Astrocyte of the spinal cord (primary cell): ENCODE measurements at places on chromosomes 2 and 18.

- no peak for DNase-seq
Measured at GRCh38 chr2:232376260-232376659, 2.3 kb upstream of the ALPP start.

DNA sequence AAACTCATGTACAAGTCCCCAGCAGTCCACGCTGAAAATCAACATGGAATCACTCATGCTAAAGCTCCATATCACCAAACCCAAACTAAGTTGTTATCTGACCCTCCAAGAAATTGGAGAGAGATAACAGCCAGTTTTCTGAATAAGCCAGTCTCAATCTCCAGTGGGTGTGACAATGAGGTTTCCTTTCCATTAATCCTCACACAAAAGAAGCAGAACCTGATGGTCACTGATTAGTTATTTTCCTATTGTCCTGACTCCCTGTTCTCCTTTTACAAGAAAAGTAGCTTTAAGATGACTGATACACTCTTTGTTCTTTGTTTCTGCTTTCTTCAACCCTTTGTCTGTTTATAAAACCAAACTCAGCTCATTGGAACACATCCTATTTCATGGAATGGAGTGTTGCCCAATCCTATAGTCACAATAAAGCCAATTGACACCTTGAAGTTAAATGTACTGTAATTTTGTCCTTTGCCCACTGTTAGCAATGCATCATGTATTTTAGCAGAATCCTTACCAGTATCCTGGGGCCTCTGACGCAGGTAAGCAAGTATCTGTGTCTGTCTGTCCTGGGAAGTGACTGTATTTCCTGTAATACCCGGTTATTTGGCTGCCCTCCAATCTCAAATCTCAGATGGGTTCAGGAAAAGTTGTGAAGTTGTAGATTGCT, 30.6 kb upstream of the SH3RF3 start:
- peak; percentile 19 for DNase-seq

- DNase-seq, result peak; percentile 81
Measured at GRCh38 chr2:19574778-19575260, 216.4 kb upstream of the OSR1 start.

DNA sequence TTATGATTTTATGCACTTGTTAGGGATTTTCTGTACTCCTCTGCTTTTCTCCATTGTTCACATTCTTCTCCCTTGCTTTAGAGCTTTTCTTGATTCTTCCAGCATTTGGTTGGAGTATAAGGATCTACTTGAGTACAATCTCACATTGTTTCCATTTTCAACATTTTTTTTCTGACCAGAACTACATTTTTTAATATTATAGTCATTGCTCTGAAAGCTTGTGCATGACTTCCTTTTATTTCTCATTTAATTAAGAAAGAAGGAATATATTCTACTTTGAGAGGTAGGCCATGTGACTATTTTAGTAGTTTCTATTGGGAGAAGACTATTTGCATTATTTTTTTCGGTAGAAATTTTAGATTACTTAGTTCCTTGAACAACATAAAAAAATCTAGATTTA, 200.4 kb downstream of the TMEM247 start:
- peak; percentile 59 for DNase-seq

DNA sequence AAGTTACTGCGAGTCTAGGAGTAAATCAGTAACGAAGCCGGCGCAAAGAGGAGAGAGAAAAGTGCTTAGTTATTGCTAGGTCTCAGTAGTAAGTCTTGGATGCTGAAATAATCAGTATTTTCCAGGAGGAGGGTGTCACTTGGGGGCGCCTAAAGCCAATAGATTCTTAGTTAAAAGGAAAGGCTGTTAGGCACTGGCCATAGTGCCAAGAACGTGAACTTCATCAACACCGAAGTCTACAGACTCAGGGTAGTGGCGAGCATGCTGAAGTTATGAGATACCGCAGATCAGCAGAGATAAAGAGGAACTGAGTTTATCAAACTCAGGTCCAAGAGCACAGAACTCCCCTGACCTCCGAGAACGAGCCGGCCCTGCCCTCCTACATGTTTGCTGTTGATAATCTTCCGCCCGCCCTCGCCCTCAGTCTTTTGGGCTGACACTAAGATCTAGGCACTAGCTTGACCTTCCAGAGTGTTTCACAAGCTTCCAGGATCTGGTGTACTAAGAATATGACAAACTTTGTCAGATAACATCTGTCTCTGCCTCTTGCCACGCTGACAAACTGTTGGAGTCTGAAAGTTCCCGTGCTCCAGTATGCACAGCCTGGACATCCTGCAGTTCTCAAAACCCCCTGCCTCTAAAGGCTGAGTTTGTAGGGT, 49.2 kb downstream of the CYB5A start:
- no peak for DNase-seq

DNA sequence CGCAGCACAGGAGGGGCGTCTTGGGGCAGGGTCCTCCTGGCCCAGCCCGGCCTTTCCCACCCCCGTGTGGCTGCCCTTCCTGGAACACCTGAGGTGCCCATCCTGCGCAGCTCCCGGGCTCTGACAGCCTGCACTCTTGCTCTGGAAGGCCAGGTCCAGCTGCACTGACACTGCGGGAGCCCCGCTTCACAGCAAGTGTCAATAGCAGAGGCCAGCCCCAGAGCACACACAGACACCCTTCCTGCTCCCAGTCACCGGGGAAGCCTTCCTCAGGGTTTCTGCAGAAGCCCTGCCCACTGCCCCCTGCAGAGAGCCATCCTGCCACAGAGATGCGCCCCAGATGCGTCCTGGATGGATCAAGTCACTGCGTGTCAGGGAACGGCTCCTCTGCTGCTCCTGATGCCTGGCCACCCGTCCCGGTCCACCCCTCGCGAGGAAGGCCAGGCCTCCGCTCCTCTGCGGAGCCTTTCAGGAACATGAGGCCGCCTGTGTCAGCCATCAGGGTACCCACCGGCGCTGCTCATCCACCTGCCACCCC, 519.2 kb upstream of the MYT1L start:
- DNase-seq, result no peak

- DNase-seq, result no peak
Measured at GRCh38 chr2:60054571-60055340, 498.7 kb downstream of the BCL11A start.

GRCh38 chr2:79129804-79130203, 9.5 kb downstream of the REG1A start:
- no peak for DNase-seq

GRCh38 chr18:52312346-52312745, 27.7 kb upstream of the DCC start:
- DNase-seq, result peak; percentile 67

- DNase-seq, result peak; percentile 8
Measured at GRCh38 chr2:179180242-179180641, 84.4 kb downstream of the SESTD1 start.

DNA sequence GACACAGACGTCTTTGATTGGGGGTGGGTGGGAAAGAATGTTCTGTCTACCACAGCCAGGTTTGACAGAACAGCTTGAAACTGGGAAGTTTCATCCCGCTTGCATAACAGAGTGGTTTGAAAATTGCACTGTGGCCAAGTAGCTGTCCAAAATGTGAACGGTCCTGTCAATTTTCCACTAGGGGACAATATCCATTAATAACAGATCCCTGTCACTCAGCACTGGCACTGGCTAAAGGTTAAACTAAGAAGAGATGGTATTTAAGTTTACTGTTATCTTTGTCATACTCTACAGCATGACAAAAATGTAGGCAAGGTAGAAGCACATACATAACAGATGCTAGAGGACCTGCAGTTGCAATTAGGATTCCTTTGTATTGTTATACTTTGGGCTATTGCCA, 55.6 kb upstream of the ACMSD start:
- peak; percentile 29 for DNase-seq

GRCh38 chr2:196258407-196258806, 87.0 kb upstream of the STK17B start:
- DNase-seq, result no peak

GRCh38 chr2:124476291-124476690, 451.2 kb downstream of the CNTNAP5 start:
- peak; percentile 0 for DNase-seq

GRCh38 chr2:159710601-159711180, 1.6 kb upstream of the MARCHF7 start:
- DNase-seq, result peak; percentile 14

DNA sequence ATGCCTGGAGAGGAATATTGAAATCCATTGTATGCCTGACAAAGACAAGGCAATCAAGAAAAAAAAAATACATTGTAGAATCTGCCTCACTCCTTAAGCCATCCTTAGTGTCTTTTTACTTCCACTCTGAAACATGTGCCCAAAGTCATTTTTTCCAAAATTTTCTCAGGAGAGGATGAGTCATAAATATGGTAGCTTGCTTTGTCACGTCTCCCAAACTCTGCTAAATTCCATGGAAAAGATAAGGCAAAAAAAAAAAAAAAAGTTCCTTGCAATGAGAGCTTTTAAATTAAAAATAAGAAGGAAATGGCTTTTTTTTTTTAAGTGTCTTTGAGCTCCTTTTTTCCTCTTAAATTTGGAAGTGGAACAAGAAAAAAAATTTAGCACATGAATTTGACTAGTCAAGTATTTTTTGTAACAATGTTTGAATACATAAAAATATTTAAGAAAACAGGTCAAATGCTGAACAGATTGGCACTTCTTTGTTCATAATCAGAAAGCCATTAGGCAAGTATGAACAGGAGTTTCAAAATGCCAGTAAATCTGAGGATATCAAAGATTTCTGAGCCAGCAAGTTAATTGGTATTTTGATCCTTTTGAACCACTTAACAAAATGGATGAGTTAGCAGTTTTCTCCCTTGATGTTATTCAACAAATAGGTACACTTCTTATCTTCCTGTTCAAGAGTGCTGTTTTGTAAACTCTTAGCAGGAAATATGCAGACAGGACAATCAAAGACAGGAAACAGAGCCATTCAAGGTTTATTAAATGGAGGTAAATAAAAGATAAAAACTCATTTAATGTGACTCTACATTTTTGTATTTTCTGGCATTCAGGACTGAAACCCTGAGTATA, 247.3 kb upstream of the SP5 start:
- no peak for DNase-seq

DNA sequence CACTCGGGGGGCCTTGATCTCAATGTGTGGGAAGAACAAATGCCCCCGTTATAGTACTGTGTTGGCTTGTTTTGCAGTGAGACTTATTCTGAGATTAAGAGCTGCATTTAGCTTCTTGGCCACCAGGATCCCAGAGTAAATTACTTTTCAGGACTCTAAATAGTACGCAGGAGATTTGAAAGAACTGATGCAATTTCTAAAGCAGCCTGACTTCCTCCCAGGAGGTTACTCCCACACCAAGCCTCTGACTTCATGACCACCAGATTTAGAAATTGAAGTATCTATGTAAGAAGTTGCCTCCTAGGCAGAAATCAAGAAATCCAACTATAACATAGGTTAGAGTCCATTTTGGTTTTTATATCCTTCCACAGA, 67.0 kb downstream of the FEZ2 start:
- DNase-seq, result peak; percentile 62

DNA sequence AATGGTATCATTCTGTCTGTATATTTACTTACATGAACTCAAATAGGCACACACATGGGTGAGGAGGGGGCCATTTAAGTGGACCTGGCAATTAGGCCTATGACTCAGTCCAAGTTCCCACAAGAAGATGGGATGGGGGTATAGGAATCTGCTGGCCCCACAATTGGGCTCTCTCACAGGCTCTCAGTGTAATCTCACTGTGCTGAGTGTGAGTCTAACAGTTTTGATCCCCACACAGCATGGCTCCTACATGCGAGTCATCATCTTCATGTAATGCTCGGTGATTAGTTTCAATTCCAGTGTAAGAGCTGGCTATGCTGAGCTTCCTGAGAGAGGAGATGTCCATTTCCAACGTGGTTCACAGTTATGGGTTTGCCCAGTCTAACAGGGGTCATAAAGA, 114.0 kb downstream of the GATA6 start:
- peak; percentile 62 for DNase-seq

- no peak for DNase-seq
Measured at GRCh38 chr2:45170191-45171135, 161.2 kb upstream of the SIX2 start.

DNA sequence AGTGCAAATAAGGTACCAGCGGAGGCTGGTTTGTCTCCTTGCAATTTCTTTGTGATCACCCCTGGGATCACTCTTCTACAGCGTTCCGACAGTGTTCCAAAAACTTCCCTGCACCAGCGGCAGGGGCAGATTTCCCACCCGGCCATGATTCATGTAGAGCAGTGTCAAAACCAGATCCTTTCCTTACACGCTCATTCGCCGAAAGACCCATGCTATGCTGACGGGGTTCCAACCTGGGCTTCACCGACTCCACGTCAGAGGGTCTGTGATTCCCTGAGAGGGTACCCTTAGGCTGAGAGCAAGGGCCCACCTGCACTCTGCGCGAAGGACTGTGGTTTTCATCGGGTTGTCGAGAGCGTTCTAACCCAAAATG, 423 bp upstream of the TTC27 start:
- no peak for DNase-seq

DNA sequence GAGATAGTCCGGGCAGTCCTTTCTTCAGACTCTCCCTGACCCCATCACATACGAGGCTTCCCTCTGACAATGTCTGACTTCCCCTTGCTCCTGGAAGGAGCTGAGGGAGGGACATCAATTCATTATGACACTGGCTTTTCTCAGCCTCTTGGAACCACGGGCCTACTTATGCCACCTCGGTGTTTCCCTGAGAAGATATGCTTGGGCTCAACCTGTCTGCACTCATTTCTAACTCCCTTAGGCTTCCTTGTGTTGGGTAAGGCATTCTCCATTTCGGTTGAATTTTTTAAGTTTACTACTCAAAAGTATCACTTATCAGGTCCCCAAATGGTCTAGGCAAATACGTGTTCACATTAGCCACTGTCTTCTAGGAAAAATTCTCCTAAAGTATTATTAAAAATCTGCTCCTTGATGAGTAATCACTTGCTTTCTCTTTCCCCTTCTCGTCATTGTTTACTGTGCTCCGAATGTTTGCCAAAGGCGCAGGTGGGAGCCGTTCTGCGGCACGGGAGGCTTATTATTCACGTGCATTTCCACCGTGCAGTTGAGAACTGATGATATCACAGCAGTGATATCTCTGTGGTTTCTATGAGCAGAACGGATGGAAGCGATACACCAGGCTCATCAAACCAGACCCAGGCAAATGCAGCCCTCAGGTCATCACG, 33.1 kb downstream of the ARL4C start:
- no peak for DNase-seq

- DNase-seq, result no peak
Measured at GRCh38 chr2:128439031-128439790, 120.5 kb upstream of the HS6ST1 start.

DNA sequence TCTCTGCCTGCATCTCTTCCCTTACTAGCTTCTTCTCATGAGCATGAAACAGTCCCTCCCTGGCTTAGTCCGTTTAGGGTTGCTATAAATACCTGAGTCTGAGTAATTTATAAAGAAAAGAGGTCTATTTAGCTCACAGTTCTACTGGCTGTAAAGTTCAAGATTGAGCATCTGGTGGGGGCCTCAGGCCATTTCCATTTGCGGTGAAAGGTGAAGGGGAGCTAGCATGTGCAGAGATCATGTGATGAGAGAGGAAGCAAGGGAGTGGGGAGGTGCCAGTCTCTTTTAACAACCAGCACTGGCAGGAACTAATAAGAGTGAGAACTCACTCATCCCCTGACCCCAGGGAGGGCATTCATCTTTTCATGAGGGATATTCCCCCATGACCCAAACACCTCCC, 26.8 kb downstream of the RHBDD1 start:
- no peak for DNase-seq
